ENCODE measurements at places on chromosomes 4 and X. TPM values are rescaled to one million over a fixed set of nuclear protein-coding genes. Genes with fewer than 3 reads are reported as not detected.

GRCh38 chr4:89719536-89720090 lies 117.3 kb downstream of the SNCA start:
- DNase-seq = no peak

GRCh38 chr4:32243926-32244325 lies 1523.8 kb downstream of the PCDH7 start:
- no peak for DNase-seq

DNA sequence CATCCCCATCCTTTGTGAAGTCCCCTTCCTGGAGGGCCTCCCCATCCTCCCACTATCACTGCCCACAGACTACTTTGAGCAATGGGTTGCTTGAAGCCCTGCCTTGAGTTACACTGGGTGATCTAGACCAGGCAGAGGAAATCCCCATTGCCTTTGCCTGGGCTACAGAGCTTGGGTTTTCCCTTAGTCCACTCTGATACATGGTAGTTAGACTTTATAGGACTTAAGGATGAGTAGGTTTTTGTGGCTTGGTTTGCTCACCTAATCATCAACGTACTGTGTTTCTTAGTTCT lies 56.6 kb downstream of the TMEM131L start:
- DNase-seq = no peak

CCDC110 gene
- total RNA-seq = 3.7 TPM

DNA sequence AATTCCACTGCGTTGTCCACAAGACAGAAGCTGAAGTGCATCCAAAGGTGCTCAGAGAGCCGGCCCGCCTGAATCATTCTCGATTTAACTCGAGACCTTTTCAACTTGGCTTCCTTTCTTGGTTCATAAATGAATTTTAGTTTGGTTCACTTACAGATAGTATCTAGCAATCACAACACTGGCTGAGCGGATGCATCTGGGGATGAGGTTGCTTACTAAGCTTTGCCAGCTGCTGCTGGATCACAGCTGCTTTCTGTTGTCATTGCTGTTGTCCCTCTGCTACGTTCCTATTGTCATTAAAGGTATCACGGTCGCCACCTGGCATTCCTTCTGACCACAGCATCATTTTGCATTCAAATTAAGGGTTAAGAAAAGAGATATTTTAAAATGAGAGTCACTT lies 115.5 kb downstream of the NFKB1 start:
- no peak for DNase-seq

HELT gene
- total RNA-seq = not detected

DNA sequence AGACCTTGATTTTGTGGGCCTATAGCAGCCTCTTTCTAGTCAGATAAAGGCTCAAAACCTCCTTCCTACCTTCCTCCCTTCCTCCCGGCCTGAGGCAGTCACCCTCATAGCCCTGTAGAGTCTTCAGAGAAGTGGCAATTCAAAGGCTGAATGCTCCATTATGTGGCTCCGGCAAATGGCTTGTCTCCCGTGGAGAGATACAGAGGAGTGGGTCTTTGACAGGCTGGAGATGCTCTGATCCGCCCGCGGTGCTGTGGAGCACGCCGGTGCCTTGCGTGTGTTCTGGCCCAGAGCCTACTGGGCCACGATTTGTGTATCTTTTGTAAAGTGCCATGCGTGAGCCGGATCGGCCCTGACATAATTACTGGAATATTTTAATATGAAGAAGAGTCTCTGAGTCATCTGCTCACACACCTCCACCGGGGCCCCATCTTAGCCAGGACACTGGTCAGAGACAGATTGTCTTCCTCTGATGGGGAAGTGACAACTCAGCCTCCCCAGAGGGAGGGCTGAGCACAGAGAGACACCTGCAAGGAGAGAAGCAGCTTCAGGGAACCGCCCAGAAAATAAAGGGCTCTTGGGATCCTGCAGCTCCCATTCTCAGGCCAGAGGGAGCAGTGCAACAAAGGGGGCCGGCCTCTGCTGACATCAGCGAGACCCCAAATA lies 88.7 kb downstream of the DCTD start:
- no peak for DNase-seq

GRCh38 chr4:154565704-154566103 lies 2.9 kb downstream of the FGB start:
- no peak for DNase-seq

TDO2 gene
- total RNA-seq = 6.6 TPM

- DNase-seq = no peak
Observed at GRCh38 chr4:165288639-165289422, 38.6 kb upstream of the MSMO1 start.

- DNase-seq = no peak
Observed at GRCh38 chr4:8538703-8539567, 41.3 kb upstream of the GPR78 start.

DNA sequence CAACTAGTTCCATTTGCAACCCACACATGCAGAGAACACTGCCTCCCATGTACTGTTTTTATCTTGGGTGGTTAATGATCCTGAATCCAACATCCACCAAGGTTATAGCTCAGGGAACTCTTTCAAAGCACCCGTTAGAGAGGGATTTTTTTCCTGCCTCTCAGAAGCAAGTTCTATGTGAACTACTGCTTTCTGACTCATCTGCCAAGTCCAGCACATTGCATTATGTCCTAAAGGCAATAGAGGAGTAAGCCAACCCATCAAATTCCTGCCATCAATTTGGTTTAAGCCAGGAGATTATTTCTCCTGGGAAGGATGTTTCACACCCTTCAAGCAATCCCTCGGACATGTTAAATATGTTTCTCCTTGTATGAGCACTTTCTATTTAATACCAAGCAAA lies 334.5 kb downstream of the GASK1B start:
- no peak for DNase-seq

GPR143 gene
- 7.3 TPM for total RNA-seq

- DNase-seq = no peak
Observed at GRCh38 chrX:703466-703865, 72.9 kb downstream of the SHOX start.

- no peak for DNase-seq
Observed at GRCh38 chr4:166312166-166312565, 439.1 kb downstream of the TLL1 start.

DNA sequence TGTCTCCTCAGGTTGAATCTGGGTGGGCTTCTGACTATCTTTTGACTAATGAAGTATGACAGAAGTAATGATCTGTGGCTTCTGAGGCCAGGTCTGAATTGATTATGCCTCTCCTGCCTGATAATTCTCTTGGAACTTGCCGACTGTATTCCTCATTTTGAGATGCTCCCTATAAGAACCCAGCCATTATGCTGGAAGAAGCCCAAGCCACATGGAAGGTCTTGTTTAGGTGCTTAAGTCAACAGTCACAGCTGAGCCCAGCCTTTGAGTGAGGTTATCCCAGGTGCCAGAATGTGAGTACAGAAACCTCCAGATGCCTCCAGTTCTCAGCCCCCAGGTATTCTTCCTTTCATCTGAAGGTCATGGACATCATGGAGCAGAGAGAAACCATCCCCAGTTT lies 456.6 kb downstream of the IL15 start:
- DNase-seq = no peak

DNA sequence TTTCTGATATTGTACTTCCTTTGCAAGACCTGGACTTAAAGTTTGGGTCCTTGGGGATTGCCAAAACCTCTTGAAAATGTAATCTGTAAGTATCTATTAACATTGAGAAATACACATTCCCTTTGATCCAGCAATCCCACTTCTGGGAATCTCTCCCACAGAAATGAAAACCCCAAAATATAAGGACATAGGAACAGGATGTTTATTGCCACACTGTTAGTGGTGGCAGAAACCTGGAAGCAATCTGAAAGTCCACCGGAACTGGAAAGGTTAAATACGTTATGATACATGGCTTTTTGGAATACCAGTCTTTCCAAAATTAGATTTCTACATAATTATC lies 71.2 kb upstream of the STX18 start:
- DNase-seq = no peak

DGAT2L6 gene
- not detected for total RNA-seq

LINC00632 gene
- total RNA-seq = 9,709 TPM

SLC7A11 gene
- total RNA-seq = 31.2 TPM

- DNase-seq = no peak
Observed at GRCh38 chr4:7788193-7788592, 151.5 kb downstream of the AFAP1 start.

DNA sequence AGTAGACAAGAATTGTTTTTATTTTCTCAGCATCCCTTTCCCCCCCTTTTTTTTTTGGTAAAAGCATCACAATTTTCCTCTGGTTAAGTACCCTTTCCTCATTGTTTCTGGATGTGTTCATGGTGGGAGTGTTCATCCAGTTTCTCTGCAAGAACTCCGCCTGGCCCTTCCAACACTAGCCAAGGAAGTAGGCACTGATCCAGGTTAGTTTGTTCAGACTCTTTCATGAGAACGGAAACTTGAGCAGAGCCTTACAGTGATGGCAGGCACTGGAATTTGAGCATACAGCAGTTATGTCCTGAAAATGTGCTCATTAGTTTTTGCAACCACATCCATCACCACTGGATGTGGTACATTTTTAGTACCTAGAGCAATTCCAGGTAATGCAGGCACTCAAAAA lies 336.1 kb upstream of the BOD1L1 start:
- no peak for DNase-seq

DNA sequence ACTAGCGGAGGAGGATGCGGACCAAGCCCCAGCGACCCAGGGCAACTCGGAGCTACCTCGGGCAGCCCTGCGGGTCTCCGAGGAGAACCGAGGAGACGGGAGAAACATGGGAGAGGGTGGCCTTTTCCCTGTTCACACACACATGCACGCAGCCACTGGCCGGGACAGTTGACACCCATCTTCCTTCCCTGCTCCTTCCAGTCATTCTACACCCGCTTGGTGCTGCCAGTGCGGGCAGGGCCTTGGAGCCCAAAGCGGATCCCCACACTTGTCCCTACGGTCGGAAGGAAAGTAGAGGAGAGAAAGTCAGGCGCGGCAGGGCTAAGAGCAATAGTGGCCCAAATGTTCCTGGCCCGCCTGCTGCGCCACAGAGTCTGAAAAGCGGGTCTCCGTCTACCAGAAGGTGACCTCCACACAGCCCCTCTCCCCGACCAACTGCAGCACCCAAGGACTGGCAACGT lies 1.1 kb upstream of the PPP3CA start:
- DNase-seq = peak; percentile 43

GLRA3 gene
- 6.7 TPM for total RNA-seq

- no peak for DNase-seq
Observed at GRCh38 chr4:158810487-158811215, 41.8 kb downstream of the FNIP2 start.

DNA sequence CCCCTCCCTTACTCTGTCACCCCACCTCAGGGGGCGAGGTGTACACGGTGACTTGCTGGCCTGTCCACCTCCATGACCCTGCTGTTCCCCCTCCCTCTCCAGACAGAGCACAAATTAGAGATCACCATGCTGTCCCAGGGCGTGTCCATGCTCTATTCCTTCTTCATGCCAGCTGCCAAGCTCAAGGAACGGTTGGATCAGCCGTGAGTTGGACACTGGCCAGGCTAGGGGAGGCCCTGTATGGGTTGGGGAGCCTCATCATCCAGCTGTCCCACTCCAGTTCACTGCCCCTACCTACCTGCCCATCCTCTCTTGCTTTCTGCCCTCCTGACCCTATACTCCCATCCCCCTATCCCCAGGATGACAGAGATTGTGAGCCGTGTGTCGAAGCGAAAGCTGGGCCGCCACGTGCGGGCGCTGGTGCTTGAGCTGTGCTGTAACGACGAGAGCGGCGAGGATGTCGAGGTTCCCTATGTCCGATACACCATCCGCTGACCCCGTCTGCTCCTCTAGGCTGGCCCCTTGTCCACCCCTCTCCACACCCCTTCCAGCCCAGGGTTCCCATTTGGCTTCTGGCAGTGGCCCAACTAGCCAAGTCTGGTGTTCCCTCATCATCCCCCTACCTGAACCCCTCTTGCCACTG lies 3.9 kb upstream of the CDK16 start:
- DNase-seq = no peak

EXOC1L gene
- not detected for total RNA-seq

GRCh38 chrX:103586314-103586646 lies 965 bp downstream of the TCEAL4 start:
- peak; percentile 7 for DNase-seq

DNA sequence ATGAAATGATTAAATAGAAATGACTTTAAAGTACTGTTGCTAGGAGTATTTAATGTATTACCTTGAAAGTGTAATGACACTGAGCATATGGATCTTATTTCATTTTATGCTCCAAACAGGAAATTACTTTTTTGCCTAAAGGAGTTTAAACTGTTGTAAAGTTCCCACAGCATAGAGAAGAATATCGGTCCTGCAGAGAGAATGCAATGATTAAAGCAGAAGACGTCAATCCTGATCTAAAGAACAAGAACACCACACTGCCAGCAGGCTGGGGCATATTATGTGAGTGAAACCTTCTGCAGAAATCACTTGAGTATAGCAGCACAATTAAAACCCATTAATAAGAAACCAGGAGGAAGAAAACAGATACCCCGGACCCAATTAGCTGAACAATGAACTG lies 72.8 kb upstream of the CAMK2D start:
- no peak for DNase-seq

- DNase-seq = no peak
Observed at GRCh38 chrX:36804066-36804465, 204.1 kb upstream of the FAM47C start.

MAGED2 gene
- 146 TPM for total RNA-seq

- peak; percentile 35 for DNase-seq
Observed at GRCh38 chr4:1985294-1985693, 23.5 kb downstream of the NELFA start.

ANAPC4 gene
- total RNA-seq = 40.7 TPM

- no peak for DNase-seq
Observed at GRCh38 chr4:127486248-127486647, 146.5 kb upstream of the INTU start.

LNX1 gene
- total RNA-seq = 31.7 TPM

MUC7 gene
- not detected for total RNA-seq

DCAF12L1 gene
- total RNA-seq = not detected

DNA sequence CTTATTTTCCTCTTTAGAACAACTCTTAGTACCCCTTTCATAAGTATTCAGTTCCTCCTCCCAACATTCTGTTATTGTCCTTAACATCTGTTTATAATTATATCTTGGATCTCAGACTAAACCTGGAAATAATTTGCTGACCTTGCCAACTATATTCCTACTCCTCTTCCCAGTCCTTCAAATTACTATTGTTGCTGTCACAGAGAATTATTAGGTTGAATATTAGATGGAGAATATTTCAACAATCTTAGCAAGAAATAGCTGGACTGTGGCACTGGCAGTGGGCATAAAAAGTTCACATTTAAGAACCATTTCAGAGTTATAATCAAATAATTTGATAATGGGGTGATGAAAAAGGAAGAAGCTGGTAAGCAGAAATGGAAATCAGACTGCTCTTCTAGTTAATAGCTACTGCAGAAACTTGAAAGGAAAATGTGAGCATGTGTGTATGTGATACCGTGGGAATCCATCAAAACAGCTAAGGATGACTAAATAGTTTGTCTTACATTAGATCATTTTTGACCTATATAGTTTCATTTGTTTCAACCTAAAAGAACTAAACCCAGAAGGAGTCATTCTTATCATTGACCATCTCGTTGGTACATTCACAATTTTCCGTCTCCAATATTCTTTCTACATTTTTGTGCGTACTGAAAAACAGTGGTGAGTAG lies 43.3 kb upstream of the PRDM8 start:
- DNase-seq = no peak

DCHS2 gene
- 17.3 TPM for total RNA-seq

GAGE1 gene
- total RNA-seq = not detected

GRCh38 chr4:172596206-172596605 lies 572.4 kb upstream of the GALNT7 start:
- DNase-seq = no peak
